ENCODE measurements at places on chromosomes 5 and 9. TPM values are rescaled to one million over a fixed set of nuclear protein-coding genes. Genes with fewer than 3 reads are reported as not detected.

Gene KCNMB1
- total RNA-seq = 30.1 TPM

DNA sequence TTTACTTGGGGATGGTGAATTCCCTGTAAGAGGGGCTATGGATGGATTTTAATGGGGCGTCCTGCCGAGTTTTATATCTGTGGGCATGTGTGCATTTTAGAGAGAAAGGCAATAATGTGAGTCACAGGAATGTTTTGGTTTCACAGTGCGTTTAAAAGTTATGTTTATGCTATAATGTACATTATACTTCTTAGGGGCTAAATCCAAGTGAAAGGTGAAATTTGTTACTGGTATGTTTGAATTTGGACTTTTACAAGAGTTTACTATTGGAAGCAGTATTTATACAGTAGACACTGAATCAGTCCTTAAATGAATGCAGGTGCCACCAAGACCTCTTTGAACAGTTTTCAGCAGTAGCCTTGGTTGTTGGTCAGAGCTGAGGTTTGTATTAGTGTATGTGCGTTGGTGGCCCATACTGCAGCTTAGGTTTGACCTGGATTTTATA is 5.6 kb downstream of the JMY start:
- no peak overlapping the region for H3K4me3 ChIP-seq
- no peaks in the 10 kb centered on the region for H3K36me3 ChIP-seq
- H3K27me3 ChIP-seq = no peaks in the 10 kb centered on the region
- H3K4me1 ChIP-seq = peaks cover 33% of the 10 kb centered on the region
- H3K27ac ChIP-seq = no peak overlapping the region

- no peak for DNase-seq
- H3K4me1 ChIP-seq = peaks cover 40% of the 10 kb centered on the region
Measured at GRCh38 chr5:149915392-149916260, 29.0 kb downstream of the PDE6A start.

DNA sequence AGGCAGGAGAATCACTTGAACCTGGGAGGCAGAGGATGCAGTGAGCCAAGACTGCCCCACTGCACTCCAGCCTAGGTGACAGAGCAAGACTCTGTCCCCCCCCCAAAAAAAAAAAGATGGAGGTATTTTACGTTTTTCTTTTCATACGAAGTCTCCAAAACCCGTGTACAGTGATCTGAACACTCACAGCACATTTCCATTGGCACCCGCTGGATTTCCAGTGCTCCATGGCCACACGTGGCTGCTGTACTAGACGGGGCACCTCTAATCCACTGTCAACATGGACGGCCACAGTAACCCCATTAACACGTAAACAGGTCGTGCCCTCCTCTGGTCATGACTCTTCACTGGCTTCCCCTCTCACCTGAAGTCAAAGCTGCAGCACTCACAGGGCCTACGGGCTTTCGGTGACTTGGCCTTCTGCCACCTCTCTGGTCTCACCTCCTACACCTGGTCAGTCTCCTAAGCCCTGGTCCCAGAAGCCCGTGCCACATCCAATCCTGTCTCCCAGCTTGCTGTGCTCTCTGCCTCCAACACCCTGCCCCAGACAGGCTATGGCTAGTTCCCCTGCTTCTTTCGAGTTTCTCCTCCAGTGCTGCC is 22.1 kb downstream of the TBC1D9B start:
- no peaks in the 10 kb centered on the region for H3K4me1 ChIP-seq
- no peak overlapping the region for H3K4me3 ChIP-seq
- DNase-seq = no peak
- no peak overlapping the region for H3K27ac ChIP-seq
- peaks cover 45% of the 10 kb centered on the region for H3K36me3 ChIP-seq

- no peaks in the 10 kb centered on the region for H3K4me1 ChIP-seq
- no peak overlapping the region for H3K27ac ChIP-seq
- no peak for DNase-seq
- H3K36me3 ChIP-seq = no peaks in the 10 kb centered on the region
Measured at GRCh38 chr5:100746730-100747129, 156.4 kb downstream of the ST8SIA4 start.

DNA sequence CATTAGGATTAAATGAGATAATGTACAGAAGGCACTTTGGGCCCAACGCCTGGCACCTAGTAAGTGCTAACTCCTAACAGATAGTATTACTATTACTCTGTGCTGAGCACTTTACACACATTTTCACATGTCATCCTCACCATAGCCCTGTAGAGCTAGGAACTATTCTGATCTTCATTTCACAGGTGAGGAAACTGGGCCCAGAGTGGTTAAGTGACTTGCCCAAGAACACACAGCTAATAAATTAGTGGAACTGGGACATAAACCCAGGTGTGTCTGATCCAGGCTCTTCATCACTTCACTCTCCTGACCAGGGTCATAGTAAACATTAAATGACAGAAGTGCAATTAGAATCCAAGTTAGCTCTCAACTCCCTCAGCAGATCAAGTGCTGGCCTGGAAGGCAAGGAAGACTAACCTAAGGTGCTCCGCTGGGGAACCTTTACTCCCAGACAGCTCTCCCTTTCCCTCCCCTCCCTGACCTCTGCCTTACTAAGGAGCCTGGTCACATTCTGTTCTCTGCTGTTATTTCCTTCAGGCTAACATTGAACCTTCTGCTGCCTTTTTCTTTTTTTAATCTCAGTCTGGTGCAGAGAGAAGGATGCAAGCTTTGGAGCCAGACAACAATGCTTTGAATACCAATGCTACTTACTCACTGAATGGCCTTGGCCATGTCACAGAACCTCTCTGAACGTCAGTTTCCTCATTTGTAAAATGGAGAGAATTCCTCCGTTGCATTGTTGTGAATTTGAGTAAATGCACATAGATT is 4.1 kb upstream of the ADRA1B start:
- H3K36me3 ChIP-seq = no peaks in the 10 kb centered on the region

DNA sequence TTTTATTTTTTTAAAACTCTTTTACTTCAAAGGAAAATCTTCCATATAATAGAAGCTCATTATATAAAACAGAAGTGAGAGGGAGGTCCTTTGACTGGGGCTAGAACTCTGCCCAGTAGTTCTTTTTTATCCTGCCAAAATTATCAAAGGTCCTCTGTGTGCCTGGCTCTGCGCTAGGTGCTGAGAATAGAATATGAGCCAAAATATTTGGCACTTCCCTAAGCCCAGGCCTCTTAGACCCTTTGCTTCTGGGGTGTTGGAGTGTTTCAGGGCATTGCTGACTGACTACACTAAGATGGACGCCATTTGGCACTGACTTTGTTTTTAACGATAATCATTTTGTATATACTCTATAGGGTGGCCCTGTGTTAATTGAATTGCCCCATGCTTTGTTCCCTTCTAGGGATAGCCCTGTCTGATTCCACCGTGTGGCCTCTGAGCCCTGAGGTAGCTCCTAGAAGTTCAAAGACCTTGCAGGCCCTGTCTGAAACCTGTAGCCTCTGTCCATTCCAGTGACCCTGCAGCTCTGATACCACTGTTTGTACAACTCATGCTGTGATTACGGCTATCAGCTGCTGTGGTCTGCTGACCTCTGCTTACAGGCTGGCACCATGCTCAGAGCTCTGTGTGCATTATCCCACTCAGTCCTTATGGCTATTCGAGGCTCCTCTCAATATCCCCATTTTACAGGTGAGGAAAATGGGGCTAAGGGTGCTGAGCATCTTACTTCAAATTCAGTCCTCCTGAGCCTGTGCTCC is 84.3 kb upstream of the SHB start:
- H3K4me1 ChIP-seq = no peaks in the 10 kb centered on the region
- H3K27ac ChIP-seq = no peak overlapping the region
- DNase-seq = no peak
- H3K36me3 ChIP-seq = no peaks in the 10 kb centered on the region
- H3K4me3 ChIP-seq = no peak overlapping the region
- no peaks in the 10 kb centered on the region for H3K27me3 ChIP-seq

GRCh38 chr5:6704361-6704851 is 8.8 kb upstream of the TENT4A start:
- H3K27me3 ChIP-seq = no peaks in the 10 kb centered on the region
- peak overlapping the region; percentile 31 for H3K4me3 ChIP-seq
- no peaks in the 10 kb centered on the region for H3K36me3 ChIP-seq
- peak; percentile 66 for DNase-seq
- peak overlapping the region; percentile 86 for H3K27ac ChIP-seq

DNA sequence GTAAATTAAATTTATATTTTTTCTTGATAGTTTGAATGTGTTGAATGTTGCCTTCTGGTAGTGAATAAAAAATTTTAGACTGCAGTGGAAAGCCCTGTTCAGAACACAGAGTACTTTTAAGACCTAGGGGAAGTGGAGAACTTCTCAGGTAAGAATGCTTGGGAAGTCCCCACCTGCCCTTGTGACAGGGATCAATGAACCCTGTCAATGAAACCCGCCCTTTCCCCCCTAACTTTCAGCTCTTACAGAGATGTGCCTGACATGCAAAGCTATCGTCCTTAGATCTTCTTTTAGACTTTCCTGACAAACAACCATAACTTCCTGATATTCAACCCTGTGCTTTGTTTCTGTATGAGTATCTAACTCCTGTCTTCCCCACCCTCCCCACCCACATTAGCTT is 562.7 kb downstream of the TLE4 start:
- no peaks in the 10 kb centered on the region for H3K27me3 ChIP-seq
- DNase-seq = no peak
- H3K4me3 ChIP-seq = no peak overlapping the region
- no peaks in the 10 kb centered on the region for H3K36me3 ChIP-seq

Gene C9orf152
- total RNA-seq = not detected

DNA sequence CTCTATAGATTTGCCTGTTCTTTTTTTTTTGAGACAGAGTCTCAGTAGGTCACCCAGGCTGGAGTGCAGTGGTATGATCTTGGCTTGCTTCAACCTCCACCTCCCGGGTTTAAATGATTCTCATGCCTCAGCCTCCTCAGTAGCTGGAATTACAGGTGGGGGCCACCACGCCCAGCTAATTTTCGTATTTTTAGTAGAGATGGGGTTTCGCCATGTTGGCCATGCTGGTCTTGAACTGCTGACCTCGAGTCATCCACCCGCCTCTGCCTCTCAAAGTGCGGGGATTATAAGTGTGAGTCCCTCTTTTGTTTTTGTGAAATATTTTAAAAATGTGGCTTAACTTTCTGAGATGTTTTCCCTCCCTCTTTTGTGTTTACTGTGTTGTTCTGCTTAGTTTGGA is 29.2 kb downstream of the HSPA4 start:
- DNase-seq = no peak
- no peak overlapping the region for H3K27ac ChIP-seq
- no peak overlapping the region for H3K4me3 ChIP-seq
- H3K27me3 ChIP-seq = no peaks in the 10 kb centered on the region
- no peaks in the 10 kb centered on the region for H3K36me3 ChIP-seq
- peaks cover 16% of the 10 kb centered on the region for H3K4me1 ChIP-seq

DNA sequence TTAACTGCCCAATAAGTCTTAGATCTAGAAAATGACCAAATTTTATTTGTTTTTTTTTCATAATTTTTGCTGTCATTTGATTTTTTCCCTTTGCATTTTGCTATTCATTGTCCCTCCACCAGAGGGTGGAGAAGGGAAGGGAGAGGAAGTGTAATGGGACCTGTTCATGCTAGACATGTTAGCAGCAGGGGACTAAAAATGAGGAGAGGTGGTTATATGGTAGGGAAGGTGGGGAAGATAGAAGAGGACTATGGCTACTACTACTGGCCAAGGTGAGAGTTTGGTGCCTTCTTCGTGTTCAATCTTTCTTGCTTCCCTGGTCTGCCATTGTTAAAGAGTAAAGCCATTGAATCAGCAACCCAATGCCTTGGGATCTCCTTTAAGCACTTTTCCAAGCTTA is 6.4 kb downstream of the GRIA1 start:
- peaks cover 9% of the 10 kb centered on the region for H3K4me1 ChIP-seq
- no peaks in the 10 kb centered on the region for H3K27me3 ChIP-seq
- H3K27ac ChIP-seq = no peak overlapping the region
- H3K36me3 ChIP-seq = no peaks in the 10 kb centered on the region
- no peak for DNase-seq

Gene TRIM7
- 11.4 TPM for total RNA-seq

DNA sequence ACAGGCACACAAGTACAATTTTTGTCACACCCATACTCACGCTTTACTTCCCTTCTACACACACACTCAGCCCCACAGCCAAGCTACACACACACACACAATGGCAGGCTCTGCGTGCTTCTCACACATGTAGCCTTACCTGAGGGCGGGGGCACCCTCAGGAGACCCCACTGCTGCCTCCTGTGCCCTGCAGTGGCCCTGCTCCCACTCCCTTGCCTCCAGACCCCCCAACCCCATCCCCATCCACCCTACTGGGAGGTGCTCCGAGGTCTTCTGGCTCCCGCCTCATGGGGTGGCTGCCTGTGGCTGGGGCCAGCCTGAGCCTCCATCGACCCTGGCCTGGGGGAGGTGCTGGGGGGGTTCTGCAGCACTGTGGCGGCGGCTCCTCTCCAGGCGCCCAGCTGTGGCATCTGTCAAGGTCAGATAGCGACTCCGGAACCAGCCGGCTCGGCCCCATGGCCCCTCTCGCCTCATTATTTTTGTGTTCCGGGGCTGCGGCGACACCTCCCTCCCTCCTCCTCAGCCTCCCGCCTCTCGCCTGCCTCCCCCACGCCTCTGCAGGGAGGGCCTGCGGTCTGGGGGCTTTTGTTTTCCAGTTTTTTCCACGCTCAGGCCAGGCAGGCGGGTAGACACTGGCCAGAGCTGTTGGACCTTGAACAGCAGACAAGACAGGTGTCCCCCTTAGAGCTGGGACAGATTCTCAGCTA is 21.7 kb downstream of the CXXC5 start:
- no peak for DNase-seq
- H3K4me3 ChIP-seq = peak overlapping the region; percentile 68
- peaks cover 93% of the 10 kb centered on the region for H3K4me1 ChIP-seq
- H3K27me3 ChIP-seq = no peaks in the 10 kb centered on the region
- H3K36me3 ChIP-seq = no peaks in the 10 kb centered on the region

Data from thoracic aorta (tissue), 2 donors.